Activated naive CD8-positive, alpha-beta T cell treated with anti-CD3 and anti-CD28 coated beads, Interleukin-2, amount 10 ng/mL, durations not matched to agents 7 days and 5 days (primary cell): ENCODE measurements at places on chromosomes 12 and 14. TPM values are rescaled to one million over a fixed set of nuclear protein-coding genes. Genes with fewer than 3 reads are reported as not detected.
A peak's percentile ranks its signal among the peaks of the same experiment; 100 is the strongest.

The KRT75 gene
- not detected for total RNA-seq

- no peak for DNase-seq
- H3K27me3 ChIP-seq: no peaks in the 10 kb centered on the region
- H3K4me1 ChIP-seq: no peaks in the 10 kb centered on the region
- H3K36me3 ChIP-seq: peaks cover 2% of the 10 kb centered on the region
- no peak overlapping the region for H3K27ac ChIP-seq
- H3K4me3 ChIP-seq: no peak overlapping the region
These were observed 392.6 kb downstream of the FUT8 start for GRCh38 chr14:65805113-65805473.

The ENDOU gene
- not detected for total RNA-seq

The HCAR3 gene
- total RNA-seq: not detected

The TESPA1 gene
- 105 TPM for total RNA-seq

The RPGRIP1 gene
- not detected for total RNA-seq

DNA sequence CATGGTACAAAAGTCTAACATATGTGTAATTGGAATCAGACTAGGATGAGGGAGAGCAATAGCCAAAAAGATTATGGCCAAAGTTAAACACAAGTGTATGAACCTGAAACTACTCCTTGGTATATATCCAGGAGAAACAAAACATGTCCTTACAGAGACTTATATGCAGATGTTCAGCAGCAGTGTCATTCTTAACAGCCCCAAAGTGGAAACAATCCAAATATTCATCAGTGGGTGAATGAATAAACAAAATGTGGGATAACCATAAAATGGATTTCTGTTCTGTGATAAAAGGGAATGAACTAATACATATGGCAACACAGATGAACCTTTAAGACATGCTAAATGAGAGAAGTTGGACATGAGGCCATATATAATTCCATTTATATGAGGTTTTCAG is 30.2 kb downstream of the PWP1 start:
- peaks cover 37% of the 10 kb centered on the region for H3K36me3 ChIP-seq
- no peaks in the 10 kb centered on the region for H3K27me3 ChIP-seq
- H3K4me1 ChIP-seq: peaks cover 7% of the 10 kb centered on the region
- no peak overlapping the region for H3K27ac ChIP-seq
- no peak overlapping the region for H3K4me3 ChIP-seq
- DNase-seq: no peak

DNA sequence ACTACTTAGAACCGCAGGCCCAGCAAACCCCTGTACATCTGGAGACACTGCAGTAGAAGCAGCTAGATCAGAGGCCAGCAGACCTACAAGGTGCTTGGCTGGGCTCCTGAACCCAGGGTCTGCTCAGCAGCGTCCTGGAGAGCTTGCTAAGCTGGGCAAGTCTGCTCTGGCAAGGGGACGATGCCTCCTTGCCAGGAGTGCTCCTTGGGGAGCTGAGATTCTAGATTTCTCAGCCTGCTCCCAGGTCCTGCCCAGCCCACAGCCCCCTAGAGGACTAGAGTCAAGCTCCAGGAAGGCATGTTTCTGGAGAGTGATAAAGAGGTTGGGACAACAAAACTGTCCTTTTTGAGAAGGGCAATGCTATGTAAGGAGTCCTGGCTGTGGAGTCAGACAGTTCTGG is 60.3 kb downstream of the HSPB8 start:
- H3K27me3 ChIP-seq: no peaks in the 10 kb centered on the region
- no peak overlapping the region for H3K4me3 ChIP-seq
- H3K4me1 ChIP-seq: no peaks in the 10 kb centered on the region
- no peaks in the 10 kb centered on the region for H3K36me3 ChIP-seq
- H3K27ac ChIP-seq: no peak overlapping the region
- no peak for DNase-seq

The ADGRD1 gene
- not detected for total RNA-seq

DNA sequence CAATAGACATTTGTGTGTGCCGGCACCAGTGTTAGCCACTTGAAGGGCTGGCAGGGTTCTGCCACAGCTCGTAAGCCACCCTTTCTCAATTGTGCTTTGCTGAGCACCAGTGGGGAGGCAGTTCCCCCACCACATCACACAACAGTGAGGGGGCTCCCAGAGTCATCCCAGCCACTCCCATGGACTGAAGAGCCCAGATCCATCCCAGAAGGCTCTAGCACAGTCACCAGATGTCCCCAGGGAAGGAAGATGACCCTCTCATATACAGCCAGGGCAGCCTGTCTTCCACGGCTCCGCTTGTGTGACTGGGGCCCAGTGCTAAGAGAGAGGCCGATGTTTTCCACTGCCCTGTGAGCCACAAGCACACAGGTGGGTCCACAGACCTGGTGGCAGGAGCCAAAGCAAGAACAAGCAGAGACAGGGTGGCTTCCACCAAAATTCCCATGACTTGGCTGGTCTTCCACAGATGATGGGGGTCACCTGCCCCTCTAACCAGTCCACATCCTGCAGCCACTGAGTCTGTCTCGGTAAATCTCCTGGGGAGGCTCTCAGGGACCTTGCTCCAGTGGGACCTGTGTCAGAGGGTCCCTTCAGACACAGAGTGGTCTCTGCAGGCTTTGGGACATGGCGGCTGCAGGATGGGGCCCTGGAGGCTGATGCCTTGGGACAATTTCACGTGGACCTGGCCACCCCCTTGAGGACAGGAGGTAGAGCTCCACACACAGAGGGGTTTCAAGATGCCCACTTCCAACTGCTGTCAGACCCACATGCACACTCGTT is 71.9 kb upstream of the DDX11 start:
- no peak overlapping the region for H3K4me3 ChIP-seq
- H3K27ac ChIP-seq: no peak overlapping the region
- no peaks in the 10 kb centered on the region for H3K36me3 ChIP-seq
- H3K4me1 ChIP-seq: no peaks in the 10 kb centered on the region

GRCh38 chr12:65189028-65189718 is 19.8 kb downstream of the LEMD3 start:
- H3K27ac ChIP-seq: no peak overlapping the region
- H3K36me3 ChIP-seq: peaks cover 63% of the 10 kb centered on the region
- peaks cover 59% of the 10 kb centered on the region for H3K4me1 ChIP-seq
- H3K27me3 ChIP-seq: no peaks in the 10 kb centered on the region

The CCNK gene
- 88.4 TPM for total RNA-seq

GRCh38 chr14:92654239-92654901 is 94.1 kb downstream of the LGMN start:
- peak overlapping the region; percentile 99 for H3K4me3 ChIP-seq
- no peaks in the 10 kb centered on the region for H3K27me3 ChIP-seq
- peaks cover 78% of the 10 kb centered on the region for H3K4me1 ChIP-seq
- H3K36me3 ChIP-seq: peaks cover 54% of the 10 kb centered on the region

The VRTN gene
- not detected for total RNA-seq

- no peak overlapping the region for H3K4me3 ChIP-seq
- H3K36me3 ChIP-seq: no peaks in the 10 kb centered on the region
- H3K4me1 ChIP-seq: no peaks in the 10 kb centered on the region
These were observed 219.8 kb downstream of the RPS29 start for GRCh38 chr14:49366416-49366815.

- no peak overlapping the region for H3K27ac ChIP-seq
- no peak overlapping the region for H3K4me3 ChIP-seq
These were observed 20.7 kb upstream of the FRMD6 start for GRCh38 chr14:51630987-51631386.

The SIRT4 gene
- total RNA-seq: 2.6 TPM

DNA sequence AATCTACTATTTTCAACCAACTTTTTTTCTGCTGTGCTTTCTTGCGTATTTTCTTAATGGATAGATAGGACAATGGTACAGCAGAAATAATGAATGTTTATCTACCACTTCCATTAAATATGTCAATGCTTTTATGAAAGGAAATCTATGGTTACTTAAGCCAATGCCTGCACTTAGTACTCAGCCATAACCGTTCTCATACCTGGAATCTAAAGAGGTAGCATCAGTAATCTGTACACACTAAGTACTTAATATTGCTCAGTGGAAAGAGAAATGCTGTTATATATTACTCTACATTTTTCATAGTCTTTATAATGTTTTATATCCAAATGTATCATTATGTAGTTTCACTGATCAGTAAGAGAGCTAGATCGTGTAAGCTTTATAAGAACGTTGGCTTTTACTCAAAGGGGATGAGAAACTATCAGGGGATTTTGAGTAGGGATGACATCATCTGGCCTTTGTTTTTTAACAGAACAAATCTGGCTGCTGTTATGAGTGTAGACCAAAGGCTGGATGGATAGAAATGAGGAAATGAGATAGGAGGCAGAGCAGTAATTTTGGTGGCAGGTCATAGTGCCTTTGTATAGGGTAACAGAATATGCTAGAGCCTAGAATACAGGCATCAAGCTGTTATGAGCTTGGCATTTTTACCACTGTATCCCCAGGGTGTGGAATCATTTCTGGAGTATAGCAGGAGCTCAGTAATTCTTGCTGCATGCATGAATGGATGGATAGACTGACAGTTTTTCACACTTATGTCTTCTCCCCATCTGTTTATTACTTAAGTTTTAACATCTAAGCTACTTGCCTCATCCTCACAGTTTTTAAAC is 34.0 kb downstream of the ALG10B start:
- H3K4me1 ChIP-seq: peaks cover 6% of the 10 kb centered on the region
- no peaks in the 10 kb centered on the region for H3K36me3 ChIP-seq
- no peak overlapping the region for H3K27ac ChIP-seq
